Fibroblast of pulmonary artery (primary cell): ENCODE measurements at places on chromosomes 12 and 14.

DNA sequence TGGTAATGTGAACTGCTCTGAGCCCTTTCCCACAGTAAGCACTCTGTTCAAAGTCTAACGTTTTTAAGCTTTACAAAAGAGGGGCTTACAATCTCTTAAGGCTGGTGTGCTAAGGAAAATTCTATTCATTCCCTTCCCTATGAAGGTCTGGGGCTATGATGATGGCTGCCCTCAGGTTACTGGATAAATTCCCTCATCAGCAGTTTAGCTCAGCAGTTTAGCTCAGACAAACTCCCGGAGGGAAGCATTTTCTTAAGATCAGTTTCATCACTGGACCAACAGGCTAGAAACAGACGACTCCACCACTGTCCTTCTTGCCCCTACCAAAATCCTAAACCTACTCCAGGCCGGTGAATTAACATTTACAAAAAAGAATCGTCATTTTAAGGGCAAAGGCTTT lies 19.1 kb downstream of the ERP29 start:
- no peak for DNase-seq

GRCh38 chr14:102258136-102258535 lies 46.8 kb downstream of the MOK start:
- no peak for DNase-seq

DNA sequence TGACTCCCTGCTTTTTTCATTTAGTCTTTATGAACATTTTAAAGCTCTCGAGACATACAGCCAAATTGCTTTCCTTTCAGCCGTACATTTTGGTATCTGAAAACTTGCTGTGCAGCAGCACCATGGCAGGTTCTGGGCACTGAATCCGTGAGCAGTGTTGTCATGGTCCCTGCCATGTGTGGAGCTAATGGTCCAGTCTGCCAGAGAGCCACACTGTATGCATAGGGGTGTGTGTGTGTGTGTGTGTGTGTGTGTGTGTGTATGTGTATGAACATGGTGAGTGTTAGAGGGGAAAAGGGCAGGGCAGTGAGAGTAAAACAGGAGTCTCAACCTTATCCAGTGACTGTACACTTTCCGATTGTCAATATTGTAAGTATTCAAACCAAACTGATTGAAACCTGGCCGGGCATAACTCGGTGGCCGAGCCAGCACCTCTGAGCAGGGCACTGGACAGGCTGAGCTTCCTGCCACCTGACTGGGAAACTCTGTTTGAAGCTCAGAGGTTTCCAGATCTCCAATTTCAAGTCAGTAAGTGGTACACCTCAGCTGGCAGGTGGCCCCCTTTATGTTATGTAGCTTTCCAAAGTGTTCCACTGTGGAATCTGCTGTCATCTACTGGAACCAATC lies 110.0 kb downstream of the ESR2 start:
- no peak for DNase-seq

DNA sequence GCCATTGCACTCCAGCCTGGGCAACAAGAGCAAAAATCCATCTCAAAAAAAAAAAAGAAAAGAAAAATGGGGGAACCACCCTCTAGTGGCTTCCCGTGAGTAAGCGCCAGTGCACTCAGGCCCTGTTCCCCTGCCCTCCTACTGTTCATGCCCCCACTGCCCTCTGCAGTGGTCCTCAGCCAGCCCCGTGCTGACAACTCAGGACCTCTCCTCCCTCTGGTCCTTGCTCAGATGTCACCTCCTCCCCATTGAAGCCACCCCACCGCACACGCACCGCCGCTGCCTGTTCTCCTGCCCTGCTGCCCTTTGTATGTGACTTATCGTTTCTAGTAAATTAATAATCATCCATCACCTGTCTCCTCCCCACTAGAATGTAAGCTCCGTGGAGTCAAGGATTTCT lies 58.8 kb upstream of the DYNC1H1 start:
- no peak for DNase-seq

DNA sequence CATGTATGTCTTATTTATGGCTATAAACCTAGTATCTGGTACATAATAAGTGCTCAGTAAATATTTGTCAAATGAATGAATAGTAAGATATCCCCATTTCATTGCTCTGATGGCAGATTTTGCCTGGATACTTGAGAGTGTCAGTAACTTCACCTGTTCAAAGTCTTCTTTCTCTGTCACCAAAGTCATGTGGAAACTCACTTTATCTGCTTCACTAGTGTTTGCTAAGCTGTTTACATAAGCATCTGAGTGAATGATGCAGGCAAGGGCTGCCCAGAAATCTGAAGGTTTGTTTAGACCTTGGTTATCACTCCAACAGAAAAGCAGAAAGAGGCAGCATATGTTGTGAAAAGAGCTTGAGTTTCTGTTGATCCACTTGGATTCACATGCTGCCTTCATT lies 4.3 kb downstream of the OR4E1 start:
- no peak for DNase-seq

DNA sequence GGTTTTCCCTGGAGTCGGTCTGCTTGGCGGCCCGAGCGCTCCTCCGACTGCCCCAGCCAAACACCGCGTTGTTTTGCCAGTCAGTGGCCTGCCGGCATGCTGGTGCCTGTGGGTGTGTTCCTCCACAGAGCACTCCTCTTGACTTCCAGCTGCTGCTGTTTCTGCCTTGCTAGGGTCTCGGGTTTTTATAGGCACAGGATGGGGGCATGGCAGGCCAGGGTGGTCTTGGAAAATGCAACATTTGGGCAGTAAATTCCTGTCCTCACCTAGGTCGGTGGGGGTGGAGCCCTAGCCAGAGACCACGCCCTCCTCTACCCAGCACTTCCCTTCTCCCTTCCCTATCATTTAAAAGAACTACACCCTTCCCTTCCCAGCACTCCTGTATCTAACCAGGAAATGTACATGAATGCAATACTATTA lies 34.7 kb upstream of the VASH1 start:
- DNase-seq: no peak
